ENCODE measurements at places on chromosomes 5 and 9. TPM values are rescaled to one million over a fixed set of nuclear protein-coding genes. Genes with fewer than 3 reads are reported as not detected.

- no peak for DNase-seq
- H3K27me3 ChIP-seq = no peaks in the 10 kb centered on the region
- no peak overlapping the region for H3K27ac ChIP-seq
- no peak overlapping the region for H3K4me3 ChIP-seq
These were observed 256.3 kb downstream of the ADAMTSL1 start for GRCh38 chr9:18730241-18730640.

- H3K4me3 ChIP-seq = no peak overlapping the region
- no peak overlapping the region for H3K27ac ChIP-seq
- peaks cover 9% of the 10 kb centered on the region for H3K27me3 ChIP-seq
These were observed 5.9 kb upstream of the LARS1 start for GRCh38 chr5:146188358-146188757.

- no peak for DNase-seq
- H3K36me3 ChIP-seq = no peaks in the 10 kb centered on the region
- no peak overlapping the region for H3K4me3 ChIP-seq
- H3K27ac ChIP-seq = no peak overlapping the region
- H3K27me3 ChIP-seq = peaks cover 51% of the 10 kb centered on the region
These were observed 181.8 kb downstream of the TSSK1B start for GRCh38 chr5:113253037-113253436.

Gene B4GALT1
- 60.6 TPM for total RNA-seq

Gene TENT4A
- 39.4 TPM for total RNA-seq

- no peaks in the 10 kb centered on the region for H3K36me3 ChIP-seq
- DNase-seq = no peak
- H3K4me1 ChIP-seq = no peaks in the 10 kb centered on the region
These were observed 205.8 kb upstream of the RAI14 start for GRCh38 chr5:34450338-34450737.

- H3K4me3 ChIP-seq = no peak overlapping the region
- H3K27ac ChIP-seq = no peak overlapping the region
- H3K27me3 ChIP-seq = no peaks in the 10 kb centered on the region
- no peaks in the 10 kb centered on the region for H3K4me1 ChIP-seq
- H3K36me3 ChIP-seq = peaks cover 35% of the 10 kb centered on the region
- DNase-seq = no peak
These were observed 55.2 kb downstream of the DROSHA start for GRCh38 chr5:31476738-31477141.

DNA sequence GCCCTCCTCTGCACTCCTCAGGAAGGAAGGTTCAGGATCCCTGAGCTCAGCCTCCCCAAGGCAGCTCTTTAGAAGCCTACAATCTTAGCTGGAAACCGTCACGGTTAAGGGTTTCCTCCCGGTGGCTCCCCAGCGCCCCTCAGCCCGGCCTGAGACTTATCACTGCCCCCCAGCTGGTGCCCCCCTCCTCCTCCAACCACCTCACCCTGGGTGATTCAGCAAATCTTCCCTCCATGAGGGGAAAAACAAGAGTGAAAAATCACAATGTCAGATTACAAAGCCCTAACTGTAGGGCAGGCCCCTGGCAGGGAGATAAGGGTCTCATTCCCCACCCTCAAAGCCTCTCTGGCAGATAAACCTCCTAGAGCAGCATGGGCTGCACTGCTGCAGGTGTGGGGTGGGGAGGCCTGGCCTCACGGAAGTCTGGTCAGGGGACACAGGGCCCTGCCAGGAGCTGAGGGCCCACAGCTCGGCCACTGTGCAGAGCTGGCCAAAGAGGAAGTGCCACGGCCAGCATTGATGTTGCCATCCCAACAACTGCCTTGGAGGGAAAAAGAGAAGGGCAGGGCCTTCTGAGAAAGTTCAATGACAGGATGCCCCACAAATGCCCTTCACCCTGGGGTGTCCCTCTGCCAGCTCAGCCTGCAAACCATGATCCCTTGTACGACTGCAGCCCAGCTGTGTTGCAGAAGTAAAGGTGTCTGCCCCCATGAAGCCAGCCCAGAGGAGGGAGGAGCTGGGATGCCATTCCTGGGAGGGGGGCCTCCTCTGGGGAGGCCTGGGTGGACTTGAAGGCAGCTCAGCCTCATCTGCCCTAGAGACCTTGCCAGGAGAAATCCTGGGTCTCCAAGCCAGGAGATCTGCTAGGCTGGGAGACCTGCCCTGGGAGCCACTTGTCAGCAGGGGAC lies 25.9 kb downstream of the GFI1B start:
- H3K36me3 ChIP-seq = no peaks in the 10 kb centered on the region
- H3K4me3 ChIP-seq = no peak overlapping the region
- no peak overlapping the region for H3K27ac ChIP-seq
- no peak for DNase-seq
- peaks cover 27% of the 10 kb centered on the region for H3K27me3 ChIP-seq
- H3K4me1 ChIP-seq = no peaks in the 10 kb centered on the region

DNA sequence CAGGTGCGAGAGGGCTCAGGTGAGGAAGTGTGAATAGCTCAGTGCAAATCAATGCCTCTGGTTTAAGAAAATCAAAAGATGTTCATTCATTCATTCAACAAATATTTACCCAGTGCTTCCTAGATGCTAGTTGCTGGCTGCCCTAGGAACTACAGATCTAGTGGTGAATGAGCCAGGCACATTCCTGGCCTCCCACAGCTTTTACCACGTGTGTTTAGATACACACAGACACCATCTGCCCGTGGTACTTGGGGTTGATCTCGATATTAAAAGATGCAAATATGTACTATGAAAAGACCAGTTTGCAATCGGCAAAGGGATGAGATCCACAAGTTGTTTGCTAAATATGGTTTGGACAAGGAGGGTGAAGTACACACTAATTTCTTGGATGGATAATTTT lies 78.2 kb downstream of the GTF3C4 start:
- peaks cover 35% of the 10 kb centered on the region for H3K27me3 ChIP-seq
- DNase-seq = no peak
- peaks cover 3% of the 10 kb centered on the region for H3K4me1 ChIP-seq
- no peaks in the 10 kb centered on the region for H3K36me3 ChIP-seq
- H3K27ac ChIP-seq = no peak overlapping the region

DNA sequence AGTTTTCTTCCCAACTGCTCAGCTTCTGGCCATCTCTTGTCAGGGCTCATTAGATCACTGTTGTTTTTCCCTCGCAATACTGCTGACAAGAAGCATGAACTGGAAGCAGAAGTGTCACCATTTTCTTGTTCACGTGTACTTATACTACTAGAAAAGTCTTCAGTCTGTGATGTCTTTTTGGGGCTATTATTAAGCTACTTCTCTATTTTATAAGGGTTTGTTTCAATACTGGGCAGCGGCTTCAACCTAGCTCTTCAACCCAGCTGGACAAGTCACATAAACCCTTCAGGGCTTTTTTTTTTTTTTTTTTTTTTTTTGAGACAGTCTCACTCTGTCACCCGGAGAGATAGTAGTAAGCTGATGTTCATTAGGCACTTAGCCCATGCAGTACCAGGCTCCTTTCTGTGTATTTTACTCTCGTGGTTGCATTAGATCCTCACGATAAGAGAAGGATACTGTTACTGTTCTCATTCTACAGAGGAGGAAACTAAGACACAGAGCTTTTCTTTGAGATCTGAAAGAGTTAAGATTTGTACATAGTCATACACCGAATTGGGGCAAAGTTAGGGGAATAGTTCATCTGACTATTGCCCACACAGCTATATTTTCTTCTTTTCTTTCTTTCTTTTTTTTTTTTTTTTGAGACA lies 20.5 kb downstream of the RAPGEF1 start:
- no peak for DNase-seq
- no peak overlapping the region for H3K4me3 ChIP-seq
- H3K36me3 ChIP-seq = peaks cover 67% of the 10 kb centered on the region

Gene PCDHGB7
- 0.23 TPM for total RNA-seq

- no peak overlapping the region for H3K27ac ChIP-seq
- H3K27me3 ChIP-seq = no peaks in the 10 kb centered on the region
- H3K4me3 ChIP-seq = no peak overlapping the region
- H3K4me1 ChIP-seq = peaks cover 15% of the 10 kb centered on the region
- peaks cover 5% of the 10 kb centered on the region for H3K36me3 ChIP-seq
- no peak for DNase-seq
These were observed 182.1 kb downstream of the RFX3 start for GRCh38 chr9:3343671-3344070.

GRCh38 chr9:114303571-114303970 lies 19.3 kb upstream of the ORM1 start:
- no peaks in the 10 kb centered on the region for H3K36me3 ChIP-seq
- no peak for DNase-seq
- H3K27ac ChIP-seq = no peak overlapping the region
- peaks cover 3% of the 10 kb centered on the region for H3K27me3 ChIP-seq
- no peaks in the 10 kb centered on the region for H3K4me1 ChIP-seq

Gene AGTPBP1
- total RNA-seq = 28.1 TPM

Gene C1QTNF2
- total RNA-seq = not detected

- no peaks in the 10 kb centered on the region for H3K27me3 ChIP-seq
- H3K27ac ChIP-seq = no peak overlapping the region
- no peaks in the 10 kb centered on the region for H3K4me1 ChIP-seq
- H3K4me3 ChIP-seq = no peak overlapping the region
- DNase-seq = no peak
These were observed 47.0 kb downstream of the SH3GL2 start for GRCh38 chr9:17625644-17626388.

DNA sequence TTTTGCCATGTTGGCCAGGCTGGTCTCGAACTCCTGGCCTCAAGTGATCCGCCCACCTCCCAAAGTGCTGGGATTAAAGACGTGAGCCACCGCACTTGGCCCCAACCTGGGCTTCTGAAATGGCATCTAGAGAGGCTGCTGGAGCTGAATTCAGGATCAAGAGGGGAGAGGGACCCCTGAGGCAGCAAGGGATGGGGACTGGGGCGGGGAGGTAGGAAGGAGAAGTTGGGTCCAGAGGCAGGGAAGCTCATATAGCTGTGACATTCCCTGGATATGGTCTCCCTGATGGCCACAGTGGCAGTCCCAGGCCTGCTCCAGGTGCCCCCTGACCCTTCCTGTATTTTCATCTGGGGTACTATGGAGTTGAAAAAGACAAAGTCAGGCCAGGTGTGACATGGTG lies 12.1 kb downstream of the REEP2 start:
- no peak overlapping the region for H3K27ac ChIP-seq
- no peaks in the 10 kb centered on the region for H3K36me3 ChIP-seq
- H3K4me1 ChIP-seq = peaks cover 6% of the 10 kb centered on the region
- H3K27me3 ChIP-seq = peaks cover 2% of the 10 kb centered on the region
- no peak for DNase-seq
- no peak overlapping the region for H3K4me3 ChIP-seq

Gene PCA3
- not detected for total RNA-seq

- H3K4me1 ChIP-seq = peaks cover 23% of the 10 kb centered on the region
- no peaks in the 10 kb centered on the region for H3K36me3 ChIP-seq
- DNase-seq = no peak
- H3K27ac ChIP-seq = no peak overlapping the region
These were observed 4.6 kb upstream of the HMHB1 start for GRCh38 chr5:143807401-143807800.

GRCh38 chr9:111984086-111984802 lies 87.6 kb downstream of the UGCG start:
- H3K4me1 ChIP-seq = peaks cover 15% of the 10 kb centered on the region
- no peaks in the 10 kb centered on the region for H3K36me3 ChIP-seq
- peaks cover 20% of the 10 kb centered on the region for H3K27me3 ChIP-seq
- no peak overlapping the region for H3K4me3 ChIP-seq
- no peak for DNase-seq
- H3K27ac ChIP-seq = no peak overlapping the region

GRCh38 chr9:3513265-3513818 lies 12.5 kb downstream of the RFX3 start:
- peaks cover 22% of the 10 kb centered on the region for H3K4me1 ChIP-seq
- H3K27ac ChIP-seq = no peak overlapping the region
- H3K4me3 ChIP-seq = no peak overlapping the region
- peaks cover 14% of the 10 kb centered on the region for H3K36me3 ChIP-seq
- H3K27me3 ChIP-seq = no peaks in the 10 kb centered on the region
- DNase-seq = no peak

Gene DAB2IP
- total RNA-seq = not detected

DNA sequence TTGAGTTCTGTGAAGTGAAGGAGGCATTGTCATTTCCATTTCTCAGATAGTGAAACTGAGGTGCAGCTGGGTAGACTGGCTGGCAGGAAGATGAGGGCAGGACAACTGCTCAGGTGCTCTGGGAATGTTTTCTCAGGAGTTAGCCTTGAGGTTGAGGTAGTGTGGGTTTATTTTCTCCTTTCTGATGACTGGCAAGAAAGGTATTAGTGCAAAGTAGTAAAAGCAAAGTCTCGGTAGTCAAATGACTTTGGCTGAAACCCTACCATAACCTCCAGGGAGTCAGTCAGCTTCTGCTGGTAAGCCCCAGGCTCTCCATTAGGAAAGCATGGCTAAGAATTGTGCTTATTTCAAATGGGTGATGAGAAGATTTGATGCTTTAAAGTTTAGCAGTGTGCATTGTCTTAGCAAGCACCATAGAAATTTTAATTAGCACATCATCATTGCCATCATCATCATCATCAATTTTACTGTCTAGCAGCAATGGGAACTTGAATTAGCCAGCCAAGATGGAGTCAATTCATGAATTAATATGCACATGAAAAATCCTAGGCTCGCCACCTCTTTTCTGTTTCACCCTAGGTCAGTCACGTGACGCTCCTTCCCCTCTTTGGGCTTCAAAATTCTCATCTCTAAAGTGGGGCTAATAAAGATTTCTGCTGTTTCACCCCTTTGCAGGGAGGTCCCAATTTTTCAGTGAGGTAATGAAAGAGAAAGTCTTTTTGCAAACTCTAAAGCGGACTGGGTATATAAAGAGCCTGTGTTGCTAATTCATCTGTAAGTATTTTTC lies 10.7 kb upstream of the PAPPA start:
- H3K27ac ChIP-seq = no peak overlapping the region
- H3K27me3 ChIP-seq = peaks cover under 1% of the 10 kb centered on the region
- no peak for DNase-seq
- no peak overlapping the region for H3K4me3 ChIP-seq
- no peaks in the 10 kb centered on the region for H3K4me1 ChIP-seq

Gene NMUR2
- not detected for total RNA-seq

DNA sequence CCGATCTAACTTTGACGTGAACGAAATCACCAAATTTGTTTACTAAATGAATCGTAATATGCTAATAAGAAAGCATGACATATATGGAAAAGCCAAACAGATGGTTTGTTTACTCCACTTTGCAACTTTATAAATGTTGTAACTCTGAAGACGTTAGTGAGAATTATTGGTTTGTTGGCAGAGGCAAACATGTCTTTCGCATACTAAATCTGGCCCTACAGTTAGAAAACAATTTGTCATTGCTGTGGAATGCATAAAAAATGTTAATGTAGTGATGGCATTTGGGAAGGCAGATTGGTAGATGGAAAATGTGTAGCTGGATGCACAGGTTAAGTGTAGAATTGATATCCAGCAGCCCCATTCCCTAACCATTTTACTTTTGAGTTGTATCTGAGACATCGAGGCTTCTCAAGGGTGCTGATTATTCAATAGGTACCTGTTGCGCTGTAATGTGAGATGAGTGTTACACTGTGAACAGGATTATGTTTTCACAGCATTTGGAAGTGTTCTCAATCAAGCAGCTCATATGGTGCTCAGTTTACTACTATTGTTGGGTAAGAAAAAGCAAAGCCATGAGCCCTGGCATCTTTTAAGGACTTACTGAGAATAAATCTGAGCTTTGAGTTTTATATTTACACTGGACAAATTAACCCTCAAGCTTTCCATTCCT lies 444.8 kb downstream of the BNC2 start:
- no peaks in the 10 kb centered on the region for H3K27me3 ChIP-seq
- no peak for DNase-seq
- H3K4me1 ChIP-seq = no peaks in the 10 kb centered on the region
- H3K36me3 ChIP-seq = no peaks in the 10 kb centered on the region
- no peak overlapping the region for H3K27ac ChIP-seq
- no peak overlapping the region for H3K4me3 ChIP-seq

GRCh38 chr9:71363286-71363961 lies 242.0 kb upstream of the TRPM3 start:
- no peaks in the 10 kb centered on the region for H3K36me3 ChIP-seq
- DNase-seq = no peak
- no peaks in the 10 kb centered on the region for H3K4me1 ChIP-seq
- H3K27ac ChIP-seq = no peak overlapping the region
- H3K27me3 ChIP-seq = no peaks in the 10 kb centered on the region

Gene ZNF608
- total RNA-seq = not detected

Gene MEF2C
- total RNA-seq = 0.25 TPM
